ENCODE measurements at places on chromosomes 4 and X.

GRCh38 chr4:7590189-7590588 is 155.5 kb upstream of the PSAPL1 start:
- no peak for DNase-seq

- no peak for DNase-seq
Observed at GRCh38 chr4:702618-703048, 3.0 kb upstream of the PCGF3 start.

GRCh38 chrX:12702509-12703091 is 88.6 kb upstream of the PRPS2 start:
- DNase-seq = no peak

- DNase-seq = no peak
Observed at GRCh38 chr4:41192136-41192535, 22.2 kb downstream of the APBB2 start.

DNA sequence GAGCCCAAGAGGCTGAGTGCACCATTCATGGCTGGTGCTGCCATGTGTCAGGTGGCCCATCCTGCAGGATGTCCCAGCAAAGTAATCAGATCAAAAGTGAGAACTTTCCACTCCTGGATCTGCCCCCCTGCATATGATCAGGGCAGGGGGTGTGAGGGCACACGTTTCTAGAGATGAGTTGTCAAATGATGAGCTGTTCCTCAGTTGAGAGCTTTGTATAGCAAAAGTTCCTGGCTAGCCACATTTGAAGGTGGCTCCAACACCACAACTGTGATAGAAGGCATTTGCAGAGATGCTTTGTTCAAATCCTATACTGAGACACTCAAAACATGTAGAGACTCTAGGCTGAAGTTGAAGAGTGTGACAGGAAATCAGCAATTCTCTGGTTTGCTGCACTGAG is 501.8 kb downstream of the BCOR start:
- no peak for DNase-seq

DNA sequence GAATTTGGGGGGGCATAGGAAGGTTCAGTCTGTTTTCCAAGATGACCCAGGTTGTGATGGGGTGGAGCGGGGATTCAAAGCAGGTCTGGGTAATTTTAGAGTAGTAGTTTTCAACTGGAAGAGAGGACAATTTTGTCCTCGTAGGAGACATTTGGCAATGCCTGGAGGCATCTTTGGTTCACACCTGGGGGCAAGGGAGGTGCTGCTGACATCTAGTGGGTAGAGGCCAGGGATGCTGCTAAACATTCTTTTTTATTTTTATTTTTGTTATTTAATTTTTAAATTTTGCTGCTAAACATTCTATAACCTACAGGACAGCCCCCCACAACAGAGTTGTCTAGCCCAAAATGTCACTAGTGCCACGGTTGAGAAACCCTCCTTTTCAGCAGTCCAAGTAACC is 1.9 kb downstream of the RAB9A start:
- no peak for DNase-seq

DNA sequence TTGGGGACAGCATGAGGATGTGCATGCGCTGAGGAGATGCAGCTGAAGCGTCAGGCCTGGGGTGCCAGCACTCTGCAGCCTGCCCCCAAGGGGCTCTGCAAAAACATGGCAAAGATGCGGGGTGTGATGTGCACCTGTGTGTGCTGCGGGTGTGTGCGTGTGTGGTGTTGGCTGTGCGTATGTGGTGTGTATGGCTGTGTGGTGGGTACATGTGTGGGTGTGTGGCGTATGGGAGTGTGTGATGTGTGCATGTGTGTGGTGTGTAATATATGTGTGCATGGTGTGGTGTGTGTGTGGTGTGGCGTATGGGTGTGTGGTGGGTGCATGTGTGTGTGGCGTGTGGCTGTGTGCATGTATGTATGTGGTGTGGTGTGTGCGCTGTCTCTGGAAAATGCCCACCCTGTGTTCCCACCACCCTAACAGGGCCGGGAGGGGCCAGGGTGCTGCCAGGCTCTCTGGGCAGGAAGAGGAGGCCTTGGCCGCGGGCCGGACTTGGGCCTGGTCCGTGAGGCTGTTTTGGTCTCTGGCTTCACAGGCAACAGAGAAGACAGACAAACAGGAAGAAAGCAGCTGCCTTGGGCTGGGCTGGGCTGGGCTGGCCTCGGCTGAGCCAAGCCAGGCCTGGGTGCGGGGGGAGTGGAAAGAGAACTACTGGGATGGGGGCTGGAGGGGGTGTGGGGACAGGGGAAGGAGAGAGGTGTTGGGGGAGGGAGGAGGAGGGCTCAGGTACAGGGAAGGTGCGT is 1.1 kb upstream of the AVPR2 start:
- DNase-seq = no peak

- no peak for DNase-seq
Observed at GRCh38 chrX:143121477-143121876, 95.7 kb downstream of the SPANXN4 start.

- no peak for DNase-seq
Observed at GRCh38 chrX:75276666-75277065, 2.8 kb downstream of the UPRT start.

DNA sequence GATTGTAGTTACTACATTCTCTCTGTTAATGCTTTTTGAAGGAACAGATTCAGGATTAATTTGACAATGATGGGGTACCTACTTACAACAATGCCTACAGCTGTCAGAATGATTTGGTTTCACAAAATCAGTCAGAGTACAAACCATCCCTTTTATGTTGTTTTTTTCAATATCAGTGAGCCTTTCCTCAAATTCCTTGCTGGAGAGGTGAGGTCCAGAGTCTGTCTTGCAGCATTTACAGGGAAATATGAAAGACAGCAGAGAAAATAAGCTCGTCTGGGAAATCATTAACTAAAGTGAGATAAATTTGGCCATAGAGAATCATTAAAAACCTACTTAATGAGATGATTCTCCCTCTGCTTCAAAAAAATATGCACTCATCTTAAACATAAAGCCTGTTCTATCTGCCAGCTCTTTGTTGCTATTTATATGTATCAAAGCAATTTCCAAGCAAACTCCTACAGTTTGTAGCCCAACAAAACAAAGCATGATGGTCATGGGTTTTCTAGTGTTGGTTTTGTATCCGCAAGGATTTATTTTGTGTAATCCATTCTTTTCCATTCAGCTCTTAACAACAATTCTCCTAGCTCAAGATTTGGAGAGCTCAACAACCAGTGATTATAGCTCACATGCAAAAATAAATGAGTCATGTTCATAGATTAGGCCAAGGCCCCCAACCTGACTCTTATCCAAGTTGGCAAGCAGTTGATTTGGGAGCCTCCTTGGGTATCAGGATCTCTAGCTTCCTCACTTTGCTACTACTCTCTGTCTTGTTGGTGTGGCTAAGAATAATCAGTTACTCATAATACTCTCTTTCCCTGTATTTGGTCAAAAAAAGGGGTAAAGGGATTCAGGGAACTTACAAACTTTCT is 222.6 kb downstream of the ENOX2 start:
- peak; percentile 25 for DNase-seq

GRCh38 chr4:128974136-128974581 is 119.2 kb downstream of the SCLT1 start:
- peak; percentile 1 for DNase-seq

GRCh38 chrX:18961686-18962085 is 22.2 kb downstream of the PHKA2 start:
- DNase-seq = peak; percentile 12

DNA sequence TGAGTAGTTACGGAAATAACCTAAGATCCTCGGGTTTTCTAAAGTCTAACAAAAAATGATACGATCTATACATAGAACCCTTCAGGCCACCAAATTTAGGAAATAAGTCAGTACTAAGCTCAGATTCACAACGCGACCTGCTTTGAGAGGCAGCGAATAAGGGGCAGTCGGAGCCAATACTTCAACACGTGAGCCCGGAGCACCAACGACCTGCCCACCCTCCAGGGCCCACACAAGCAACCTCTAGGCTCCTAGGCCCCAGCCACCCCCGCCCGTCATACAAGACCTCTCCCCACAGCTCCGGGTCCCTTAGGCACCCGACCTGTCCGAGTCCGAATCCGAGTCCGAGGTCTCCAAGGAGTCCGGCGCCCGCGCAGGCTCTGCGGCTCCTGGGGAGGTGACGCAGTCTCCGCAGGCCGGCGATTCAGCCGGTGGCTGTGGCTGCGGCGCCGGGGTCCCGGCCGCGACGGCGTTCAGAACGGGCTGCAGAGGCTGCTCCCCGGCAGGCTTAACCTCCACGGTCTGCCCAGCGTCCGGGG is 580 bp downstream of the NAF1 start:
- DNase-seq = peak; percentile 32

Measured in AG10803 (cell line).